CD4-positive, alpha-beta T cell (primary cell): ENCODE measurements at places on chromosomes 2 and 18. TPM values are rescaled to one million over a fixed set of nuclear protein-coding genes. Genes with fewer than 3 reads are reported as not detected.
A peak's percentile ranks its signal among the peaks of the same experiment; 100 is the strongest.

- H3K4me1 ChIP-seq: no peaks in the 10 kb centered on the region
- no peaks in the 10 kb centered on the region for H3K27me3 ChIP-seq
- no peak overlapping the region for H3K27ac ChIP-seq
- H3K4me3 ChIP-seq: no peak overlapping the region
- H3K36me3 ChIP-seq: no peaks in the 10 kb centered on the region
Measured at GRCh38 chr2:137846993-137847392, 117.3 kb upstream of the HNMT start.

GRCh38 chr2:219502618-219503017, 3.9 kb downstream of the GMPPA start:
- H3K36me3 ChIP-seq: peaks cover 37% of the 10 kb centered on the region
- H3K27me3 ChIP-seq: peaks cover 1% of the 10 kb centered on the region
- H3K27ac ChIP-seq: no peak overlapping the region
- no peak for DNase-seq

DNA sequence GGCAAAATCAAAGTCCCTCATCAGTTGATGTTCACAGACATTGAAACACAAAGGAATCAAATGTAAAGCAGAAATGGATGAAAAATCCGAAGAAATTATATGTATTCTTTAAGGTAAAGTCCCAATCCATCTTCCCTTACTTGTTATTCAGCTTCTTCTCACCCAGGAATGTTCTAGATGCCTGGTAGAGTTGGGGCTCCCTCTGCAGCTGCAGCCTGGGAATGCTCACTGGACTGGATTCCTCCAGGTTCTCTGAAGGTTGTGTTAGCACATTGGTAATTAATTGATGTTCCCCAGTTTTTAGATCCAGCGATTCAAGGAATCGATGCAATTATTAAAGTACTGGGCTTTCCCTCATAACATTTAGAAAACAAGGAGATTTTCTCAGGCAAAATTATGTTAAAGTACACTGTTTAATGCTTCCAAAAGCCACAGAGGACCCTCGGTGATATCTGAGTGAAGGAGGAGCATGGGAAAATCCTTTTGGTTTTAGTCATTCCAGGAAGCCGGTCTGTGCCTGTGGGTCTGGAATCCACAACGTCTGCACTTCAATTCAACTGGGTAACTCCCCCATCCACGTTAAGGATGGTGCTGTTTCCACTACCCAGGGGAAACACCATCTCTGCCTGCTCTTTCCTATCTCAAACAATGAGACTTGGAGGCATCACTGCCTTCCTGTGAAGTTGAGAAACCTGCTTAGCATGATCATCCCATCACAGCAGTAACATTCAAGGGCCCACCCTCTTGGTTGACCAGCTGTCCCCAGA, 22.0 kb downstream of the NTSR2 start:
- no peaks in the 10 kb centered on the region for H3K27me3 ChIP-seq
- DNase-seq: no peak
- H3K4me1 ChIP-seq: no peaks in the 10 kb centered on the region
- H3K4me3 ChIP-seq: no peak overlapping the region

- H3K27me3 ChIP-seq: no peaks in the 10 kb centered on the region
- H3K27ac ChIP-seq: no peak overlapping the region
- no peak for DNase-seq
- H3K4me3 ChIP-seq: no peak overlapping the region
- H3K36me3 ChIP-seq: no peaks in the 10 kb centered on the region
Measured at GRCh38 chr2:155372969-155373368, 674.5 kb downstream of the KCNJ3 start.

SLC23A3 gene
- 0.36 TPM for total RNA-seq

ACMSD gene
- total RNA-seq: not detected

DNA sequence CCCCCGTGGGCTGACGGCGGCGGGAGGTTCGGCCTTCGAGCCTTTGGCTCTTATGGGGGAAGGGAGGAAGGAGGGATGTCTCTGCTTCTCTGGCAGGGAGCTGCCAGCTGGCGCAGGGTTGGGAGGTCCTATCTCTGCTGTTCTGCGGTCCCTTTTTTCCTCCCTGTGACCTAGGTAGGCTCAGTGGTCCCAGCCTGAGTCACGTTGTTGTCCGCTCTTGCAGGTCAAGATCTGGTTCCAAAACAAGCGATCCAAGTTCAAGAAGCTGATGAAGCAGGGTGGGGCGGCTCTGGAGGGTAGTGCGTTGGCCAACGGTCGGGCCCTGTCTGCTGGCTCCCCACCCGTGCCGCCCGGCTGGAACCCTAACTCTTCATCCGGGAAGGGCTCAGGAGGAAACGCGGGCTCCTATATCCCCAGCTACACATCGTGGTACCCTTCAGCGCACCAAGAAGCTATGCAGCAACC, 2.5 kb downstream of the DLX1 start:
- no peak overlapping the region for H3K4me3 ChIP-seq
- peak; percentile 36 for DNase-seq
- H3K4me1 ChIP-seq: peaks cover 72% of the 10 kb centered on the region
- no peak overlapping the region for H3K27ac ChIP-seq
- no peaks in the 10 kb centered on the region for H3K36me3 ChIP-seq
- H3K27me3 ChIP-seq: peaks cover 97% of the 10 kb centered on the region

DNA sequence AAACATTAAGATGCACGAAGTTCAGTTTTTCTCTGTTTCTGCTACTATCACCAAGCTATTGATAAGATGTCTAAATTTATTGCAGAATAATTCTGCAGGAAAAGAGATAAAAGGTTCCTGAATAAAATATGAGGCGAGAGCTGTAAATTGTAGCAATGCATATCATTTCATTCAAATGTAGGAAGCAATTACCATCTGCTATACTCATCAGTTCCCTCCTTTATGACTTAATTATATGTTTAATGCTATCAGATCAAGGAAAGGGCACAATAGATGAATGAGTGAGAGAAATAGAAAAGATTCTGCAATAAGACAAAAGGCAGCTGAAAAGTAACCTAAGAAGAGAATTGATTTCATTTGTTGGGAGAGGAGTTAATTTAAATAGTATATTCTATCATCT, 108.2 kb upstream of the GALNT5 start:
- no peaks in the 10 kb centered on the region for H3K27me3 ChIP-seq
- H3K36me3 ChIP-seq: no peaks in the 10 kb centered on the region

CYRIA gene
- total RNA-seq: 1.3 TPM

GRCh38 chr2:3075991-3076340, 301.7 kb downstream of the EIPR1 start:
- H3K27me3 ChIP-seq: peaks cover 10% of the 10 kb centered on the region
- H3K27ac ChIP-seq: no peak overlapping the region
- no peak overlapping the region for H3K4me3 ChIP-seq
- no peaks in the 10 kb centered on the region for H3K36me3 ChIP-seq
- no peak for DNase-seq
- no peaks in the 10 kb centered on the region for H3K4me1 ChIP-seq

DNA sequence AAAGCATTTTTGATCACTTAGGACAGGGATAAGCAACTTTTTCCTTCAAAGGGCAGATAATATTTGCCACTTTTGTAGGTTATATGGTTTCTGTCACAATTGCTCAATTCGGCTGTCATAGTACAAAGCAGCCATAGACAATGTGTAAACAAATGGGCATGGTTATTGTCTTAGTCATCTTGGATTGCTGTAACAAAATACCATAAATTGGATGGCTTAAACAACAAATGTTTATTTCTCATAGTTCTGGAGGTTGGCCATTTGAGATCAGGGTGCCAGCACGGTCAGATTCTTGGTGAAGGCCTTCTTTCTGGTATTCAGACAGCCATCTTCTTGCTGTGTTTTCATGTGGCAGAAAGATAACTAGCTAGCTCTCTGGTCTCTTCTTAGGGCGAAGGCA, 91.2 kb downstream of the TAF4B start:
- H3K27me3 ChIP-seq: no peaks in the 10 kb centered on the region
- H3K36me3 ChIP-seq: peaks cover 12% of the 10 kb centered on the region
- no peak for DNase-seq
- H3K4me1 ChIP-seq: no peaks in the 10 kb centered on the region
- no peak overlapping the region for H3K4me3 ChIP-seq

CERKL gene
- total RNA-seq: not detected

- no peaks in the 10 kb centered on the region for H3K4me1 ChIP-seq
- no peaks in the 10 kb centered on the region for H3K27me3 ChIP-seq
- H3K36me3 ChIP-seq: no peaks in the 10 kb centered on the region
- no peak overlapping the region for H3K27ac ChIP-seq
- DNase-seq: no peak
Measured at GRCh38 chr2:144498277-144498676, 21.6 kb downstream of the ZEB2 start.

TRIM54 gene
- not detected for total RNA-seq

GRCh38 chr2:139353874-139354273, 573.7 kb upstream of the NXPH2 start:
- no peaks in the 10 kb centered on the region for H3K36me3 ChIP-seq
- H3K27me3 ChIP-seq: no peaks in the 10 kb centered on the region
- H3K4me1 ChIP-seq: no peaks in the 10 kb centered on the region
- H3K4me3 ChIP-seq: no peak overlapping the region
- no peak overlapping the region for H3K27ac ChIP-seq

DNA sequence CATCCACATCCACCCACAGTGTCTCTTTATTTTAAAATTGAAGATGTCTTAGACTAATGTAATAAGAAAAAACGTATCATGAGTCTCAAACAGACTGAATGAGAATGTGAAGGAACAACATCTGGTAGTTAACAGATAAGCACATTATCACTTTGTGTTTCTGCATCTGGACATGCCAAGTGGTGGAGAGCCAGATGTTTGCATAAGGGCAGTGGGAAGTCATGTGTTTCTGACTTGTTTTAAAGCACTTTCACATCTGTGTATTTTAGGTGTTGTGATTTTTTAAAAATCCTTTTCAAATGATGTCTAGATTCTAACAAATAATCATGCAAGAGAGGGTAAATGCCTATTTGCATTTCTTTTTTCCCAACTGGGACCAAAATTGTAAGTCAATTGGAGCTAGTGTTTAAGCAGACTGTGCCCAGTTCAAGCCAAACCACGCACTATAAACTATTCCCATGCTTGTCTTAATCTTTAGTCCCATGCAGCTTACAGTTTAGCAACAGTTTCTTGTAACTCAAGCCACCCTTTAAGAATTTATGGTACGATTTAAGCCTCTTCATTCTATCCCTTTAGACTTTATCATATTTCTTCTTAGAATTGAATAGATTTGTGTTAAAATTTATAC, 272.7 kb upstream of the DOK6 start:
- H3K4me1 ChIP-seq: no peaks in the 10 kb centered on the region
- no peaks in the 10 kb centered on the region for H3K36me3 ChIP-seq
- H3K27me3 ChIP-seq: no peaks in the 10 kb centered on the region
- DNase-seq: no peak
- H3K4me3 ChIP-seq: no peak overlapping the region
- no peak overlapping the region for H3K27ac ChIP-seq

DNA sequence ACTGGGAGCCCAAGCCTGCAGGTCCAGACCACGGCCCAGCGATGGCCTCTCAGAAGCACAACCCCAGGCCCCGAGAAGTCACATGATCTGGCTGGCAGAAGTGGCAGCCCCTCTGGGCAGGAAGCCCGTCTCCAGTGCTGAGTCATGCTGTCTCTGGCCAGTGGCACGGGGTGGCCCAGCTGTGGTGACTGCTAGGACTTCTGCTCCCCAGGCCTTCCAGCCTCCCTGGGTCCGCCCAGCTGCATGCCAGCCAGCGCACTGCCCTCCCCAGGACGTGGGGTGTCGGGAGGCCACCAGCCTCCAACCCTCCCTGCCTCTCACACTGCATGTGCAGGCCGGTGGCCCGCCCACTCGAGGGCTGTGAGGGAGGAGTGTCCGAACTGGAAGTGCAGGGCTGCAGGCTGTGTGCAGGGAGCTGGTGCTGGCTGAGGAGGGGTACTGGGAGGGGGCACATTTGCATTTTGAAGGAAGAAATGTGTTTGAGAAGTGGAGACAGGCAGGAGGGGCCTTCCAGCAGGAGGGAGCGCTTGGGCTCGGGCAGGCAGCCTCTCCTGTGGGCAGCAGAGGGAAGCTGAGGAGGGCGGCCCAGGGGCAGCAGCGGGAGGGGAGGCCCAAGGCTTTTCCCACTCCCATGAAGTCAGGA, 17.0 kb upstream of the HPCAL1 start:
- no peaks in the 10 kb centered on the region for H3K27me3 ChIP-seq

SPDYA gene
- total RNA-seq: 12.7 TPM

DNA sequence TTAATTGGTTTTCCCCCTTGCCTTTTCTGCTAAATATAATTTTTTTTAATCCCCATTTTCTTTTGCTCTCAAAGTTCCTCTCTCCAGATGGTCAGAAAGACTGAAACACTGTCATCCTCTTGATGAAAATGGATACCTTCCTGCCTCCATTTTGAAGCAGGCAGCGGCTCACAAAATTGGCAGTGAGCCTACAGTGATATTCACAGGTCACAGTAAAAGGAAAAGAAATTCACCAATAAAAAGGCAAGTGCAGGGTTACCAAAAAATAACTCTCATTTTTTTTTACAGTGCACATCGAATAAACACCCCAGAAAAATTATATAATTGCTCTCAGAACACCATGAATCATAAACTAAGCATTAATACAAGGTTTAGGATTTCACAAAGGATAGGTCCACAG, 307.5 kb downstream of the TCF4 start:
- H3K27me3 ChIP-seq: no peaks in the 10 kb centered on the region
- no peaks in the 10 kb centered on the region for H3K36me3 ChIP-seq
- no peak overlapping the region for H3K4me3 ChIP-seq
- no peak for DNase-seq
- no peaks in the 10 kb centered on the region for H3K4me1 ChIP-seq
